Pancreas (tissue), 10 donors: ENCODE measurements at places on chromosomes 5 and 9.
A peak's percentile ranks its signal among the peaks of the same experiment; 100 is the strongest.

DNA sequence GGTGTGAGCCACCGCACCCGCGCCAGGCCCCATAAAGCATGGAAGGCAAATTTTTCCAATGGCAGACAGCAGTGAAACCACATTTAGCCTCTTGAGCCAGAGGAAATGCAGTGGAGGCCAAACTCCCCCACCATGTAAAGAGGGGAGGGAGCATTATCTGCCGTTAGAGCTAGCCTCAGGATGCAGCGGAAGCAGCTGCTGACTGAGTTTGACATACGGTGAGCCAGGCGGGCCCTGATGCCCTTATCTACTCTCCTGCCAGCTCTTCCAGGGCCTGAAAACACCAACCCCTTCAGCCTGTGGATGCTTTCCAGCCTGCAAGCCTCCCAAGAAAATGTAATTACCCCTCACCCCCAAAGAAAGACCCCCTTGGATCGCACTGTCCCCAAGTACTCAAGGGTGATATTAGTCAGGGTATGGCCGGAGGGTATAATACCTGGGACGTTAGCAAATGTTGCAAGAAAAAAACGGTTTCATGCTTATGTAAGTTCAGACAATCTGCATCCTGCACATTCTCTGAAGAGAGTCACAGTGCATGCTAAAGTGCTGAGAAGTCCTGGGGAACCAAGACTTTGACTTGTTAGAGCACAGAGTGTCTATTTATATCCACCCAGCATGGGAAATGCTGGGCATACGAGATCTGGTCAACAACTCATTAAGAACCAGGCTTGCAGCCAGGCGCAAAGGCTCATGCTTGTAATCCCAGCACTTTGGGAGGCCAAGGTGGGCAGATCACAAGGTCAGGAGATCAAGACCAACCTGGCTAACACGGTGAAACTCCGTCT lies 11.3 kb upstream of the GGTA1 start:
- no peak for DNase-seq

GRCh38 chr5:132729896-132730295 lies 7.5 kb downstream of the KIF3A start:
- no peak for DNase-seq

- no peak for DNase-seq
These were observed 7.0 kb downstream of the SQSTM1 start for GRCh38 chr5:179827680-179828079.

- DNase-seq: no peak
These were observed 73.0 kb downstream of the KIF24 start for GRCh38 chr9:34256104-34256503.

GRCh38 chr9:93132287-93132927 lies 1.6 kb downstream of the NINJ1 start:
- DNase-seq: peak; percentile 83

DNA sequence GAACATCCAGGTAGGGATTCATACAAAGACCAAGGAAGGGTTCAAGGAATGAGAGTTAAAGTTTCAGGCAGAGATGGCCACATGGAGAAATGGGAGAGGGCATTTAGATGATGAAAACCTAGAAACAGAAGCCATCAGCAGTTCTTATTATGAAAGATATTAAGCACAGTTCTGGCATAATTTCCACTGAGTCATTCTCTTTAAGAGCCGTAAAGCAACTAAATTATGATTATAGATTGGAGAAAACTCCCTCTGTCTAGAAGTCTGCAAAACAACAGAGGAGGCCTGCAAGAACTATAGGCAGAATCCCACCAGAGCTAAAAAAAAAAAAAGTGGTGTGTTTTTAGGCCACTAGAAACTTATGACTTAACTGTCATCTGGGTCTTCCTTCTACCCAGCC lies 157.1 kb upstream of the MPDZ start:
- no peak for DNase-seq

- no peak for DNase-seq
These were observed 37.9 kb downstream of the ADRB2 start for GRCh38 chr5:148864113-148864841.

DNA sequence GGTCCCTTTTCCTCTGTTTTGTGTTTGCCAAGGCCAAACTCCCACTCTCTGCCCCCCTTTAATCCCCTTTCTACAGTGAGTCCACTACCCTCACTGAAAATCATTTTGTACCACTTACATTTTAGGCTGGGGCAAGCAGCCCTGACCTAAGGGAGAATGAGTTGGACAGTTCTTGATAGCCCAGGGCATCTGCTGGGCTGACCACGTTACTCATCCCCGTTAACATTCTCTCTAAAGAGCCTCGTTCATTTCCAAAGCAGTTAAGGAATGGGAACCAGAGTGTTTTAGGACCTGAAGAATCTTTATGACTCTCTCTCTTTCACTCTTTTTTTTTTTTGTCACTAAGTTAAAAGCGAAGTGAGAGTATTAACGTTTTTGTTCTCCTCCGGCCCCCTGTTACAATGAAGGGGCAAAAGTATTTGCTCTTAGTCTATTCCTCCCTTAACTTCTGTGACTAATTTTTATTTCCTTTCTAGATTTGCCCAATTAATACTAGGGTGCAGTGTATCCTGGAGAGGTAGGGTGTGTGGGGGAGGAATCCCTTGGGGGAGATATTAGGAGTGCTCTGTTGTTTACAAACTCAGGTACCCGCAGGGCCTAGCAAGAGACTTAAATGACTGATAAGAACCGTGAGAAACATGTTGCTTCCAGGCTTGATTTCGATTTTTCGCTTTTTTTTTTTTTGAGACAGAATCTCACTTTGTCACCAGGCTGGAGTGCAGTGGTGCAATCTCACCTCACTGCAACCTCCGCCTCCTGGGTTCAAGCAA lies 14.7 kb downstream of the GM2A start:
- DNase-seq: no peak

- DNase-seq: peak; percentile 95
These were observed at the start of gene ZNF79 for GRCh38 chr9:127423934-127424675. ZNF79 (plus strand) TSS chr9:127424382; CDS start chr9:127424788, 406 bp downstream.
